ENCODE measurements at places on chromosomes 7 and 10.

- DNase-seq = no peak
Measured at GRCh38 chr7:129271500-129272355, 46.9 kb downstream of the AHCYL2 start.

DNA sequence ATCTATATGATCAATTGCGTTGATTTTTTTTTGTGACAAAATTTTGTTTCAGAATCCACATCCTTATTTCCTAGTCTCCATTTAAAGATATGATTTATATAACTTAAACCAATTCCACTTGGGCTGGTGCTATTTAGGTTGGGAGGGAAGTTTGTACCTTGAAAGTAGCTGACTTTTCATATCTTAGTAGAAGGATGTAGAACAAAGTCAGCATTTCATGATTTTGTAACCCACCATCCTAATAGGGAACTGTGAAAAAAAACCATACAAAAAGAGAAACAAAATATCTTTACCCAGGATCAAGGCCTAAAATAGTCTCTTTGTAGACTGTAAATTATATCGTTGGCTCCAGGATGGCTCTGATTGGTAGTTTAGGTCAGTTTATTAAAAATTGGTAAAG, 8.3 kb downstream of the HECTD2 start:
- DNase-seq = no peak

- no peak for DNase-seq
Measured at GRCh38 chr10:119007211-119007574, 22.3 kb upstream of the NANOS1 start.

- DNase-seq = no peak
Measured at GRCh38 chr10:101940916-101941315, 97.3 kb upstream of the KCNIP2 start.

- DNase-seq = no peak
Measured at GRCh38 chr7:9250876-9251275, 817.5 kb downstream of the NXPH1 start.

- DNase-seq = no peak
Measured at GRCh38 chr7:156071612-156072011, 259.3 kb upstream of the SHH start.

DNA sequence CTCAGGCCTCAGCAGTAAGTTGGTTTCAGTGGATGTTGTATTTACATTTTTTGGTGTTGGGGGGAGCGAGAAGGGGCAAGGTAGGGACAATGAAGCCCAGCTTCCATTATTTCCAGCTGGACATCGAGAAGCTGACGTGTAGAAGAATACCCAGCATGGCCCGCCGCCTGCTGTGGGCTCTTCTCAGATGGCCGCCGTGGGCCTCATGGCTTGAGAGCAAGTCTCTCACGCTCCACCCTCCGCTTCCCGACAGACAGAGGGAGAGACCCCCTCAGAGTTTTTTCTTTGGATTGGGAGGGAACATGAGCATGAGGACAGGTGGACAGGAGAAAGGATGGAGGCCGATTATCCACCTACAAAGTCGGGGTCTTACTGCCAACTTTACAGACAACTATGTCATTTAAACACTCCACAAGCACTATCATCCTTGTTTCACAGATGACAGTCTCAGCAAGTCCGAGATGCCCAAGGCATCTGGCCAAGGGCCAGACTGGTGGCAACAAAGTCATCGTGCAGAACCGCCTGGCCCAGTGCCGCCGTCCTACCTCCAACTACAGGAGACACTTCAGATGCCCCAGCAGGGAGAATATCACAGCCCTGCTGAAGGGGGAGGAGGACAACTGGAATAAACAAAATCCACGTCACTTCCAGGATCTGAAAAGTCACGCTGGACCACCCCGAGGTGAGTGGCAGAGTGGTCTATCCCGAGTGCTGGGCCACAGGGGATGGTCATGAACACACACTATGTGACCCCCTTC, 195.9 kb downstream of the DIP2C start:
- DNase-seq = no peak

DNA sequence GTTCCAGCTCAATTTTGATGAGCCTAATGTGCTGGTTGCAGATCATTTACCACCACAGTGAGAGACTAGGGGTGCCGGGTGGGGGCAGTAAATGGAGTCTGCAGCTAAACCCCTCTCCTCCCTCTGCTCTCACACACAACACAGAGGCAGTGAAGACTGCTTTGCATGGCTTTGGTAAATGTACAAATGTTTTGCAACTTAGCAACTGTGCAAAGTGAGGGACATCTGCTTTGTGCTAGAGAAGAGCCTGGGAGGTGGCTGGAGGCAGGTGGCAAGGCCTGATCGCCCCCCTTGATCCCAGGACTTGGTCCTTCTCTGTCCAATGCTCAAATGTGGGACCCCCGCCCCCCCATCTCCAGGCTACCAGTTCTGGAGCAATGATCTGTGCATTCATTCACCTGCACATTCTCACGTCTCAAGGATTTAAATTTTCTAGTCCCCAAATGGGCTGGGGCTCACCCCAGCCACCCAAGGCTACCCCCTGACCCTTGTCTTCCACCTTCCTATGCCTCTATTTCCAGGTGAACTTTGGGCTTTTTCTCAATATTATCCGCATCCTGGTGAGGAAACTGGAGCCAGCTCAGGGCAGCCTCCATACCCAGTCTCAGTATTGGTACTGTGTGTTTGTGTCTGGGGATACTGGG, 11.6 kb downstream of the GHRHR start:
- no peak for DNase-seq

- no peak for DNase-seq
Measured at GRCh38 chr10:119758448-119759195, 32.8 kb downstream of the INPP5F start.

GRCh38 chr10:103758294-103758681, 97.1 kb downstream of the SH3PXD2A start:
- no peak for DNase-seq

- no peak for DNase-seq
Measured at GRCh38 chr10:14381475-14381874, 50.8 kb upstream of the FRMD4A start.

- no peak for DNase-seq
Measured at GRCh38 chr7:15309872-15310271, 251.9 kb downstream of the AGMO start.

DNA sequence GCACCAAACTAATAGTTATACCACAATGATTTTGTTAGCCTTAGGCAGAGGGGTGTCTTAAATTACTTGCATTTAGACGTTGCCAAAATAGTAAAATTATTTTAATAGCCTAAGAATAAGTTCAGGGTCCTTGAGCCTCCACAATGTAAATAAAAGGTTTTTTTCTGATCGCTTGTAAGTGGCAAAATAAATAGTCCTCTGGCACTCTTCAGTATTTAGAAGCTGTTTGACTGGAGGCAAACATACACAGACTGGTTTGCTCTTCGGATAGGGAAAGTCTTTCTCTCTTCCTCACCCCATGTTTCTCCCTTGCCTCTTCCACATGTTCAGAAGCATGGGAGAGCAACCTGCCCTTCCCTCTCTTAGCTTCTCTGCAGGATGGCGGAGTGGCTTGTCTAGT, 49.5 kb upstream of the FAM180A start:
- DNase-seq = no peak

GRCh38 chr7:130668258-130669084, at the start of gene COPG2:
TSS of gene COPG2 (minus strand) at chr7:130668748. CDS start at chr7:130668668, 80 bp downstream.
- DNase-seq = peak; percentile 84

GRCh38 chr7:113197274-113197673, 78.9 kb upstream of the SMIM30 start:
- no peak for DNase-seq

DNA sequence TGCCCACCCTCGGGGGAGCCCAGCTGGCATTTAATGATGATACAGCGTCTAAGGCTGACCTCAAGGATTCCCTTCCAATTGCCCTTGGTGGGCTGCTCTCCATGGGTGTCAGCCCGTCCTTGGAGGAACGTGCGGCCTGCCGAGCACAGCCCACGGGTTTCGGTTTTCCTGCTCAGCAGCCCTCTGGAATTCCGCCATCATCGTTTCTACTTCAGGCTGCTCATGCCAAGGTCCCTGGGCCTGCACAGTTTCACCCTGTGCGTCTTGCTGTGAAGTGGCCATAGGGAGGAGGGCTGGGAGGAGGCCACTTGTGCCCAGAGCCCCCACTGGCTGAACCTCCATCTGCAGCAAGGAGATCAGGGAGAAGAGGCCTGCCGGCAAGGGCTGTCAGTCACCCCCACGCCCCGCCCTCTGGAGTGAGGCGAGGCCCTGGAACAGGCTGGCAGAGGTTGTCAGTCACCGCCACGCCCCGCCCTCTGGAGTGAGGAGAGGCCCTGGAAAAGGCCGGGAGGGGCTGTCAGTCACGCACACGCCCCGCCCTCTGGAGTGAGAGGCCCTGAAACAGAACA, 82.8 kb downstream of the CHST15 start:
- no peak for DNase-seq

GRCh38 chr7:28132959-28133870, 47.4 kb downstream of the JAZF1 start:
- no peak for DNase-seq

DNA sequence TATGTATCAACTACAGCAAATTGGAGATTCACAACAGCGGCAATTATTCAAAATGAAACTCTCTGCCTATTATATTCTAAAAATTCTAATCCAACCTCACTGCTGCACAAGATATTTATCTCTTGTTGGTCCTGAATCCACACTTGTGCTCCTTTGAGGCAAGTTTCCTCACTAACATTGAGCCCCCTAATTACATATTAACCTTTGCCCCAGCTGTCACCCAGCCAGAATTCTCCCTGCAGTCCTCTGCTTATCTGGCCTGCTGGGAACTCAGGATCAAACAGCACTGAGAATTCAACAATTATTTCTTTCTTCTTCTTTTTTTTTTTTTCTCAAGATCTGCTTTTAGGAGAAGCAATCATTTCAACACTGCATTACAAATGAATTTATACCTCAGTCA, 21.5 kb upstream of the PLAC9 start:
- no peak for DNase-seq

- no peak for DNase-seq
Measured at GRCh38 chr10:75505840-75506506, 74.5 kb downstream of the LRMDA start.

- DNase-seq = no peak
Measured at GRCh38 chr7:144074374-144074773, 4.8 kb downstream of the OR2A25 start.

DNA sequence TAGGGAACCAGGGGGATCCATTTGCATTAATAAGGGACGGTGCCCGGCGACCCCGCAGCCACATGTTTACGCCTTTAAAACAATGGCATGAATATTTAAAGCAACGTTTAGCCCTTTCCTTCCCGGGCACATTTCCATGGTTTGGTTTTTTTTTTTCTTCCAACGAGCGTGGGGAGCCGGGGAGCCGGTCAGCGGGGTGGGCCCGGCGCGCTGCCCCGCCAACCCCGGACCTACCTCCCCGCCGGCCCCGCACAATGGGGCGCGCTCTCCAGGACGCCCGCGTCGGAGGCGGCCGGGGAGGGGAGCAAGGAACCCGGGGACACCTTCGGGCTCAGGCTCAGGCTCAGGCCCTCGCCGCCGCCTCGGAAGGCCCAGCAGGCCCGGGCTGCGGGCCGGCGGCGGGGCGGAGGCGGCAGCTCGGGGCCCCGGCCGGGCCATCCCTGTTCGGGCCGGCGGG, 1.0 kb downstream of the SEPHS1 start:
- no peak for DNase-seq

DNA sequence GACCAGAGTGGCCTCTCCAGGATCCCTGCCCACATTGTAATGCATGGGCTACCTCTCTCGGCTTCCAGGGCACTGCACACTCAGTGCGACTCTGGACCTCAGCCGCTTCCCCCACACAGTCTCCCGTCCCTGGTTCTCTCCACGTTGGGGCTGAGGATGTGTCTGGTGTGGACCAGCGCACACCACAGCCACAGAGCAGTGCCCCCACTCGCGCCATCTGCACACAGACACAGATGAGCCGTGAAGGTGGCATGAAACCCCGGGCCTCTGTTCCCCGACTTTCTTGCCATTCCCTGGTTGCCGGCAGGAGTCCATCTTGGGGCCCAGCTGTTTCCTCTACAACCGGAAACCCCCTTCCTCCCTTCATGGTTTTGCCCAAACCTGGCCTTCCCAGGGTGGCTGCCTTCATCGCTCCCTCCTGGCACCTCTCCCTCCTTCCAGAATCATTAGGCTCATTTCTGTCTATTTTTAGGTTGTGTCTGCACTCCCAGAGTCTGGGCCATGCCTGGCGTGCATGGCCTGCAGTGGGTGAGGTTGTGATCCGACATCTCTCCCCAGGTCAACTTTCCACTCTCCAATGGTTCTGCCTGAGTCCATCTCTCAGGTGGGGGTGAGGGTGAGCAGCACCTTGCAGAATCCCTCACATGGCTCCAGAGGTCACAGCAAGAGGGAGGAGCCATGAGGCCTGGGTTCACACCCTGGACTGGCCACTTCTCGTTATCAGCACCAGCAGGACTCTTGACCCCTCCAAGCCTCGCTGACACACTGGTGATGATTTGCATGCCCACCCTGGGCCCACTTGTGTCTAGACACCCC, 10.1 kb downstream of the RASGEF1A start:
- peak; percentile 8 for DNase-seq

DNA sequence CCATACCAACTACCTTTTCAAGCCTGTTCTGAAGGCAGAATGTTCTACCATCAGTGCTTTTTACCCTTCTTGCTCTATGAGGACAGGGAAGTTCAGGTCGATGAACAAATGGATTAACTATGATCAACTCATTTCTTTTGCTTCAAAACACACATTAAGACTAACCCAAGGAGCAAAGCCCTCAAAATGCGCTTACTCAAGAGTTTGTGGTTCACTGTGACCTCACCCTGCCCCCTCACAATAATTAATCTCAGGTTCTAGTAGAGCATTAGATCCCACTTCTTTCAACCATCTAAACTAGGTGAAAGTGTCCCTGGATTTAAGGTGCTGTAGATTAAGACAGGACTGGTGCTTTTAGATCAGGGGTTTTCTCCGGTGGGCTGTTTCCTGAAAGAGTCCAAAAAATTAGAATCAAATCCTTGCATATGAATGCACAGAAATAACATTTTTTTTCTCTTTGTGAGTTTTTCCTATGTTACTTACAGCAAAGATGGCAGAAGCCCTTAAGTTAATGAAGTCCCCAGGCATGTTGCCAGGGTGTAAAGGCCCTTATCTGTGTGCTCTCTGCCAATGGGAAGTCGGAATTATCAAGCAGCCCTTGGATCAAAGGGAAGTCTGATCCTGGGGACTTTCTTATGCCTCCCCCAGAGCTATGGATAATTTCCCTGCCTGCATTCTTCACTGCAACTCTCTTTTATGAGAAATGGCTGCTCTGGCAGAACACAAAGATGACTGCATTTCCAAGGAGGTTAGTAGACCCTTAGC, 205.5 kb upstream of the STK17A start:
- no peak for DNase-seq

DNA sequence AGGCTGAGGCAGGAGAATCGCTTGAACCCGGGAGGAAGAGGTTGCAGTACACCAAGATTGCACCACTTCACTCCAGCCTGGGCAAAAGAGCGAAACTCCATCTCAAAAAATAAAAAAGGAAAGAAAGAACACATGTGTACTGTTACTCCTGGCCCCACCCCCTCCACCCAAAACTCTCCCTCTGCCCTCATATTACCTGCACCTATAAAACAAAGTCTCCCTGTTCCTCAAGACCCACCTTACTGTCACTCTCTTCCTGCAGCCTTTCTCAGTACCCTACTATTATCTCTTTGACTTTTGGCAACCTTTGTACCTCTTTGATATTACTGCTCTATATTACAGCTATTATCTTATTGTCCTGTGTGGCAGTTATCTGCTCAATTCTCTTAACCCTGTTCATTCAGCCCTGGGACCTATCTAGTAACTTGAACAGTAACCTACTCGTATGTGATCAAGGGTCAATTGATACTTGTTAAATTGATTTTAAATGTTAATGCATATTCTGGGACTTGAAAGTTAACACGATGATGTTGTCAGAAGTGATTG, 68.5 kb upstream of the CAPZA2 start:
- DNase-seq = no peak
